GM20000 (cell line): ENCODE measurements at places on chromosomes 4 and X.

DNA sequence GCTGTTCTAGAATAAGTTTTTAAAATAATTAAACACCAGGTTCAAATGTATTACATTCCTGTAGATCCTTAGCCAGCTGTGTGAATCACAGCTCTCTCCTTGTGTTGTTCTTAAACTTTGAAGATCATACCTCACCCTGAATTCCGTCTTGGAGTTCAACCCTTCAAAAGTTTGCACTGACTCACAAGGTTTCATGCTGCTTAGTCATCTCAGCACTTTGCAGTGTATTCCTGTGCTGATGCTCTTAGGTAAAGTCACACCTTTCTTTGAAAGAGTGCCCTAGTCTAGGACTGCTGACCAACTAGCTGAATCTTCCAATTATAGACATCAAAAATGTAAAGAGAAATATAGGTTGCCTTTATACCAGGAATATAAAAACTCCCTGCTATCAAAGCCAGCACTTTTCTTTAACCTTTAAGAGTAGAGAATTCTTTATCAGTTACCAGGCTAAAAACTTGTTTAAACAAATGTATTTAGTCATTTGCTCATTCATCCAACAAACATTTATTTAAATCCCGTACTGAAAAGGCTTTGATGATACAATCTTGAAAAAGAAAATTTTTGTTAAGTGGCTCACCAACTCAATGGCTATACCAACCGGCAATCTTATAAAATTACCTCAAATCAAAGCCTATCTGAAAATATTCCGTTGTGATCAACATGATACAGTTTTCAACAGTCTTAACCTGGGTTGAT lies 169.7 kb downstream of the RAP1GDS1 start:
- no peak for DNase-seq

DNA sequence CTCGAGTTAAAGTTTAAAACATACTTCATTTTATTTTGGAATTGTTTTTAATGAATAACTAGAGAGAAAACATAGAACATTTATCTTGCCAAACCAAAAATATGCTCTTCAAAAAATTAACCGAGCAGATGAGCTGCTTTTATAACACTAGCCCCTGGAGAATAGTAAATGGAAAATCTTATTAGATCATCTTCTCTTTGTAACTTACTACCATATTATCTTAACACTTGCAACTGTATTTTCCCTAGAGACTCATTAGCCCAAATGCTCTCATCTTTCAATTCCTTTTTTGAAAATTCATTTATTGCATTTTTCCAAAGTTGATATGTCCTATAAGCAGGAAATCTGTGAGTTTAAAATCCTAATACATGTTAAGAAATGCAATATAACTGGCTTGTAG lies 143.3 kb downstream of the CAMK2D start:
- DNase-seq = no peak

GRCh38 chr4:153346563-153346962 lies 2.1 kb downstream of the MND1 start:
- DNase-seq = no peak

DNA sequence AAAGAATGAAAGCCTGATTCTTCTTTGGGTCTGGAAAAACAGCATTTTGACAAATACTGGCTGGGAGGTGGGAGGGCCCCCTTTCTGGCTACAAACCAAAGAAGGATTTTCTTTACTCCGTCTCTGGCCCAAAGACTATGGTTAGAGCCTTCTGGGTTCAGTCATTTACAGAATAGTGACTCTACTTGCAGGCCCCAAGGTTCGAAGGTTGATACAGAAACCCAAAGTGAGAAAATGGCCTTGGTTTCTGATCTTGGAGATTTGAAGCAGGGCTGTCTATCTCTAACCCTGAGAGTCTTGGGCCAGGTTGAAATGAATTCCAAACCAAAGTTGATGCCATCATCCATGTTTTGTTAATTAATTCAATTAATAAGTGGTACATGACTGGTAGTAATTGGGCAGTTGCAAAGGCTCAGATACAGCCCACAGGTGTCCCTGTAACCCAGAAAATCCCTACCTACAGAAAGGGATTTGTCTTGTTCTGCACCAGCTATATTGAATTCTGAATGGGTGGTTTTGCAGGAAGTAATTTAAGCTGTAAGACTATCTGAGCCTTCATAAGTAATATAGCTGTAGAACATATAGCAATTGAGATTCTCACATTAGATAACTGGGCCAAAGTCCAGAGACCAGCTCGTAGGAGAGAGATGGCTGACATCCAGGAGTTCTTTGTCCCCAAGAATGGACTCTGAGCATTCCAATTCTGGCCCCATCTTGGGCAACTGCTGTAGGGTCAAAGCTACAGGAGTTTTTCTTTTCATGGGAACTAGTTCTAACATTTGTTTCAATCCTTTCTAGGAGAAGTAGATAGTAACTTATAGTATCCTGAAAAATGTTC lies 34.5 kb downstream of the CHRNA9 start:
- DNase-seq = peak; percentile 25

DNA sequence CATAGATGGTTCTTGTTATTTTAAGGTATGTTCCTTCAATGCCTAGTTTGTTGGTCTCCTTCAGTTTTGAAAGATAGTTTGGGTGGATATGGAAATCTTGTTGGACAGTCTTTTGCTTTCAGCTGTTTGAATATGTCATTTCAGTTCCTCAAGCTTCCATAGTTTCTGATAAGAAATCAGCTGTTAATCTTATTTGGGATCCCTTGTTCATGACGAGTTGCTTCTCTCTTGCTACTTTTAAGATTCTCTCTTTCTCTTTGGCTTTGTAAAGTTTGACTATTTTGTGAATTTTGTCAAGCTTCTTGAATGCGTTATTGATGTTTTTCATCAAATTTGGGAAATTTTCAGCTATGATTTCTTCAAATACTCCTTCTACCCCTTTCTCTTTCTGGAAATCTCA lies 129.5 kb downstream of the GNL3L start:
- no peak for DNase-seq

DNA sequence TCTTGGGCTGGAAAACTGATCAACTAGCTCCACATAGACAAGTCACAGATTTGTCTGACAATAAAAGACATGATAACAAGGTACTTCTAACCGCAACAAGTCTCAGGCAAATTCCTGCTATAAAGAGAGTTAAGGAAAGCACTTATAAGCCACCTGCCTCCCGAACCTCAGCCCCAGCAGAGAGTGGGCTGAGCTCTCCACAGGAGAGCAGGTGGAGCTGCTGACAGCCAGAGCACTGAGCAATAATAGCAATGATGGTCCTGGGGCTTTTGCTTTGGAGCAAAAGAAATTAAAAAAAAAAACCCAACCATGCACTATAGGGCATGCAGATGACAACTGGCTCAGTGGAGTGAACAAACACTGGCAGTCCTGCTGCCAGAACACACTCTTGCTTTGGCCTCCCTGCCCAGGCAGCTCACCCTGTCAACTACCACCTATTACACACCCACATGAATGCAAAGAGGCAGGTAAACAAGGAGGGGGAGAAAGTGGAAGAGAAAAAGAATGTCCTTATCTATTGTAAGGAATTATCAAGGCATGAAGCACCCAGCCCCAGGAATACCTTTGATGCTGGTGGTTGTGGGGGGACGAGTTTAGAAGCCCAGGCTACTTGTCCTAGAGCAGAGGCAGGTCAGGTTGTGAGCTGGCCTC lies 135.8 kb upstream of the DGKK start:
- DNase-seq = no peak

GRCh38 chr4:8325291-8325973 lies 55.9 kb downstream of the HTRA3 start:
- no peak for DNase-seq

GRCh38 chr4:905485-906338 lies 26.4 kb downstream of the GAK start:
- no peak for DNase-seq

GRCh38 chrX:132009350-132009749 lies 13.8 kb upstream of the STK26 start:
- DNase-seq = no peak

- no peak for DNase-seq
These were observed 6.8 kb upstream of the IQSEC2 start for GRCh38 chrX:53288189-53288588.

DNA sequence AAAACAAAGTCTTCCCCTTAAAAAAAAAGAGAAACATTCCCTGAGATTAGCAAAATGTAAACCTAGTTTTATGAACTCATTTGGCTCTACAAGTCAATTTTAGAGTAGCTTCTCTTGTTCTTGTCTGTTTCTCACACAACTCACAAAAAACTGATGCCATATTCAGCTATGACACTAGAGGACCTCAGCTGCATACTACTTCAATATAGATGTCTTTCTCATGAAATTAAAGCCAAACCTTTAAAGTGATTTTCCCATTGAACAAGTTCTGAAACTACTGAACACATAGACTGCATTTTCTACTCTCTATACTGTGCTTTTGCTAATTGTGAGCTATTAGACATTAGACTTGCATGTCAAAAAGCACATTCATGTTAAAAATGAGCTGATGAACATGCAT lies 49.8 kb downstream of the TBCK start:
- DNase-seq = peak; percentile 12

- DNase-seq = no peak
These were observed 102.2 kb downstream of the FRMPD4 start for GRCh38 chrX:12240491-12240890.

DNA sequence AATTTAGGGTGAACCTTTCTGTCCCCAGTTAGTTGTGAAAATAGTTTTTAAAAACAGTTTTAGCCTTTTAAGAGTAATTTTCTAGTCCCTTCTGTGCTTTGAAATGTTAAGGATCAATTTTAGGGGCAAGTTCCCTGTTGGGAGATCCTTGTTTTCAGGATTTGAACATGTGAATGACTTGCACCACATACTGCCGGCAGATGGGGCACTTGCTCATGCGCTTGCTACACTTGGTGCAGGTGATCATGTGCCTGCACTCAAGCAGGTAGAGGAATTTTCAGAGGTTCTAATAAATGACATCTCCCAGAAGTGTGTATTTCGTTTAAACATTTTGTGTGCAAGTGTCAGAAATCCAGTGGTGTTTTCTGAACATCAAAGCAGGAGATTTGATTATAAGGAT lies 195.9 kb downstream of the CHM start:
- peak; percentile 2 for DNase-seq

- no peak for DNase-seq
These were observed 74.3 kb upstream of the CLNK start for GRCh38 chr4:10758906-10759305.

DNA sequence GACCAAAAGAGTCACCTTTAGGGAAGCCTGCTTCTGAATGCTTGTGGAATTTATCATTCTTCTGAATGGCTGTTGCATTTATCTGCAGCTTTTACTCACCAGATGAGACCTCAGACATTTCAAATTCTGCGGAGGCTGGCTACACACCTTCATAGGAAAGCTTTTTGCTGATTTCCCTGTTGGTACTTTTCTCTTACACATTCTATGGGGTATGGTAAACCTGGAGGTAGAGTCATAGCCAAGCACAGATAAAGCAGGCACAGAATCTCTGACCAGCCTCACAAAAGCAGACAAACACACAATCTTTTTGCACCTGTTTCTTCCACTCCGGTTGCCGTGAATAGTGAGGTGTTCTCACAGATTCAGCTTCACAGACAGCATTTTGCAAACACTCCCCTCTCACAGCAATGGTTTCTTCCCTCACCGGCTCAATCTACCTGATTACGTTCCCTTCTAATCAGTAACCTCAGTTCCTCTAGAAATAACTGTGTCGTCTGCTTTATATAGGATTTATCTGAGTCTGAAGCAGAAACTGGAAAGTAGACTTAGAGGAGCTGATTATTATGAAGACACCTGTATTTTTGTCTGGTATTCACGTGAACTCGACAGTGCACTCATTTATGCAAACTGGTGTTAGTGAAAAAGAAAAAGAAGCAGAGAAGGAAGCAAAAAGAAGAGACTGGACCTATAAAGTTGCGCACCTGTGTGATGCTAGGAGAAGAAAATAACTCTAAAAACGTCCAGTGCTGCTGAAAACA lies 83.1 kb downstream of the DMD start:
- no peak for DNase-seq

GRCh38 chr4:6876440-6876839 lies 33.2 kb upstream of the TBC1D14 start:
- DNase-seq = no peak

- DNase-seq = no peak
These were observed 29.5 kb downstream of the MSL3 start for GRCh38 chrX:11787564-11787963.

DNA sequence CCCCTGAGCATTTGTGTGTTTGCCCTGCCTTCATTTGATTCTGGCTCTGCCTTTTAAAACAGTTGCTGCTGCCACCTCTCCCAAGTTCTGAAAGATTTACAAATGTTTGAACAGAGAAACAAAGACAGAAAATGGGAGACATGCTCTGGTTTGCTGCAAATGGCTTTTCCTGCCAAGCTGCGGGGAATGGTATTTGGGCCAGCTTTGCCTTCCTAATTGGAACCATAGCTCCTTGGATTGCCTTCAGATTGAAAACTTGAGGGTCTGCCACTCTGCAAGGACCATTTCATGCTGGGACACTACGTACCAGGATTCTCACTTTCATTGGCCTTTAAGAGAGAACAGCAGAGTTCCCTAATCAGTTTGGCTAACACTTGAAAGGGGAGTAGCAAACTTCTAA lies 74.9 kb downstream of the NHS start:
- no peak for DNase-seq

GRCh38 chr4:7307394-7308099 lies 115.2 kb downstream of the SORCS2 start:
- DNase-seq = no peak

GRCh38 chr4:118981171-118981838 lies 92.7 kb downstream of the SYNPO2 start:
- DNase-seq = no peak

GRCh38 chrX:130623518-130623917 lies 221.7 kb downstream of the RBMX2 start:
- no peak for DNase-seq

DNA sequence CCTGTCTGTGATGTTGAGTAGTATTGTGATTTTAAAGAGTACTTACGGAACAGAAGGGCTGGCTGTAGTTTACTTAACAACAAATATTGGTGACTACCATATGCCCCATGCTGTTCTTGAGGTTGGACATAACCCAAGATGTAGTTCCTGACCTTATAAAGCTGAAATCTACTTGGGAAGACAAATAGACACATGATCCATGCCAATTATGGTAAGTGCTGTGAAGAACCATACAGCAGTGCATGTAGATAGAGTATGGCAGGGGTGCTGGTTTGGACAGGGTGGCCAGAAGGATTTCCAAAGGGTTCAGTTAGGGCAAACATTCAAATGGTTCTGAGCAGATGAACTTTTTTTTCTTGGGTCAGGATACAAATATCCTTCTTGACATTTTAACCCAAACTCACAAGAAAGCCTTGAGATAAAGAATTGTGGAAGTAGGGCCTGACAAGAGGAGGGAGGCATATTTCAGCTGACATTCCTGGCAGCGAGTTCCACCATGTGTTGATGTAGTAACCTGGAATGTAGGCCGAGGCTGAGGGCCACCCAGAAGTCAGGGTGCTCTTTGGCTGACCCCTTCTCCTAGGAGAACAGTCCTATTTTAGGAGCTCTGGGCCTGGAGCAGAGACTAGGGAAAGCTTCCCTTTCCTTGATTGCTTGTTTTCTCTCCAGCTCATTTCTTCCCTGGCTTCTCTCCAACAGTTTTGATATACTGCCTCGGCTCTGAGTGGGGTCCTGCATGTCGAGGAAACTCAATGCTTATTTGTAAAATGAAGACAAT lies 74.2 kb downstream of the FREM3 start:
- no peak for DNase-seq

- DNase-seq = peak; percentile 48
These were observed 433 bp upstream of the COQ2 start for GRCh38 chr4:83285055-83285407.
